Spinal cord (tissue), 10 donors: ENCODE measurements at places on chromosomes 5 and 9. TPM values are rescaled to one million over a fixed set of nuclear protein-coding genes. Genes with fewer than 3 reads are reported as not detected.

ORM2 gene
- polyA plus RNA-seq = 0.29 TPM

SLC35D2 gene
- 8.4 TPM for polyA plus RNA-seq

SLC36A3 gene
- polyA plus RNA-seq = not detected

TMC1 gene
- polyA plus RNA-seq = 1.4 TPM

PCA3 gene
- 2.2 TPM for polyA plus RNA-seq

HAVCR2 gene
- 8.5 TPM for polyA plus RNA-seq

GDA gene
- polyA plus RNA-seq = 2.3 TPM
